ENCODE measurements at places on chromosomes 2 and 18.

- no peak for DNase-seq
Observed at GRCh38 chr2:52904355-52904891, 863.2 kb upstream of the CHAC2 start.

DNA sequence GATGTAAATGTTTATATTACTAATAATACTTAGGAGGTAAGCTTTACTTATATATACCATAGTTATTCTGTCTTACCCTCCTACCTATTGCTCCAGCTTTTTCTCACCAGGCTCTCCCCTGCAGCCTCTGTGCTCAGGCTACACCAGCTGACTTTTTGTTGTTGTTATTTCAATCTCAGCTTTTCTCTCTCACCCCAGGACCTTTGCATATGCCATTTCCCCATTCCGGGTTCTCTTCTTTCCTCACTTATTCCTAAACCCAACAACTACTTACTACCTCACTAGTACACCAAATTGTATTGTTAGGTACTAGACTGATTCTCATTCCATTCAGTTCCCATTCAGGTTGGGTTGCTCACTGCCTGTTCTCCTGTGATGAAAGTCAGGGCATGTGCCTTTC lies 156.2 kb upstream of the BOD1L2 start:
- DNase-seq: no peak

DNA sequence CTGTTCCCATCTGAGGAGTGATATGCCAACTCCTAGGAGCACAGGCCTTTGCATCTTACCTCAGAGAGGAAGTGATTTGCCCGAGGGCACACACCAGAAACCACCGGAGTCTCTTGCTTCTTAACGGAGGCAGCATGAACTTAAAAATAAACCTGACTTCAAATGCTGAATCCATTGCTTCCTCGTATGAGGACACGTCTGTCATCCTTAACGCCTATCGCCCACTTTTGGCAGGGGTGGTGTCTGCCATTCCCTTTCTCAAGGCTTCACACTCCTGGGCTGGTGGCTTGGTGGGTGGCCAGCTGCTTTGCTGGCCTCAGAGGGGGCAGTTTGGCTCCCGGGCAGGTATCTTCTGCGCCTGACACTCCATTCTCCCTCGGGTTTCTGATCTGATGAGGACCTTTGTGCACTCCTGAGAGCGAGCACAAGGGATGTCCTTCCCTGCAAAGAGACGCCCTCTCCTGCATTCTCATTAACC lies 1.1 kb upstream of the PREB start:
- DNase-seq: no peak

GRCh38 chr18:21741562-21742314 lies 1.1 kb downstream of the MIB1 start:
- peak; percentile 24 for DNase-seq

DNA sequence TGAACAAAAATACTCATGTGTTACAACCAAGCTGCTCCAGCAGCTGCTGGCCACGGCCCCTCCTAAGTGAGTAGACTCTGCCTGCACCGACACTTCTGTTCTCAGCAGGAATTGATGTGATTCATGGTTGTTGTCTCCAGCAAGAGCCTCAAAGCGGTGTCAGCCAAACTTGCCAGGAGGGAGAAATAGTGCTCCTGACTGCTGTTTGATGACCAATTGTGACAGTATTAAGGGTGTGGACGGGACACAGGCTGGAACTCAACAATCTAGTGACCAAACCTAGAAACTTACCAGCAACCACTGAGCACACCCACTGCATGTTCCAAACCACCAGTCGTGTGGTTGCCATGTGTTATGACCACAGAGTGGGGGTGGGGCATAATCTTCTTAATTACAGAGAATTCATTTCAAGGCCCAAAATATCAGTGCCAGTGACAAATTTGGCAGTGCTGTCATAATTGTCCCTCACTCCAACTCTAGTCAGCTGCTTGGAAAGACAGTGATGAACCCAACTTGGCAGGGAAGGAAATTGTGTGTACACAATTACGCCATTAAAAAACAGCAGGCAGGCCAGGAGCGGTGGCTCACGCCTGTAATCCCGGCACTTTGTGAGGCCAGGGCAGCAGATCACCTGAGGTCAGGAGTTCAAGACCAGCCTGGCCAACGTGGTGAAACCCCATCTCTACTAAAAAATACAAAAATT lies 30.4 kb downstream of the FBLN7 start:
- no peak for DNase-seq

DNA sequence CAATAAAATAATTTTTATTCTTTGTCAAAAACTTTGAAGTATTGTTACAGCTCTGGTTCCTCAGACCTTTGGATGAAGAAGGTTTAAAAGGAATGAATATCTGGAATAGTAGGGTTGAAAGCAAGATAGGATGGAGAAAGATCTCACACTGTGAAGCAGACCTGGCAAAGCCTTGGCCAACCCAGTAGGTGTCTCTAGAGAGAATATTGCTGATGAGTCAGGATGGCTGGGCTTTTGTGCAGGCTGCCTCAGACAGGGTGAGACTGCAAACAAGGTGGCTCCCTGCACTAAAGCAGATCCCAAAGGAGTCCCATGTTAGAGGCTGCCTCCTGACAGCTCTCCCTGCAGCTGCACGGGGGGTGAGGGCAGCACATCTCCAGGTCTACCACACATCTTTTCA lies 226.0 kb upstream of the ITGA4 start:
- DNase-seq: no peak

GRCh38 chr2:106278112-106278876 lies 84.2 kb upstream of the UXS1 start:
- DNase-seq: no peak

DNA sequence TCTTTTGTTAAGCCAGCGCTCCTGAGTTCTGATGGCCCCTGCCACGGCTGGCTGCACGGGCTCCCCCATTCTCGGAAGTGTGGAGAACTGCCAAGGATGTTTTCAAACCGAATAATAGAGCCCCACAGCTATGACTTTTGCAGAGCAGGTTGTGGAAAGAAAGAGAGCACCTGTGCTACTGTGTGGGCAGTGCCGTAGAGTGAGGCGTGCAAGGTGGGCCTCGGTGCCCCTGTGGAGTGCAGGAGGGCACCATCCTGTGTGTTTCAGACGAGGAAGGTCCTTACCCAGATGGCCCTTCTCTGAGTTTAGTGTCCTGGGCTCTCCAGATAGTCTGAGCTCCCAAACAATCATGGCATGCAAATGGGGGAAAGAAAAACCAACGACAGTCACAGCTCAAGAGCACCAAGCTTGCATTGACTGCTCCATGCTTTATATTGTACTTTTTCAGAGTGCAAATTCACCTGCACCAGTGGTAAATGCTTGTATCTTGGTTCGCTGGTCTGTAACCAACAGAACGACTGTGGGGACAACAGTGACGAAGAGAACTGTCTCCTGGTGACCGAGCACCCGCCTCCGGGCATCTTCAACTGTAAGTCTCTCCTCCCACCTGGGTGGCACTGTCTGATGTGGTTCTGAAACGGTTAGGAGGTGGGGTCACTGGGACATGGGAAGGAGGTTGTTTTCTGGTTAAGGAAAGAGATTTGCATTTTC lies 219.4 kb downstream of the LDLRAD4 start:
- DNase-seq: peak; percentile 60

GRCh38 chr18:63553081-63553480 lies 10.9 kb downstream of the SERPINB12 start:
- DNase-seq: no peak

- DNase-seq: no peak
Observed at GRCh38 chr2:45255563-45255962, 246.3 kb upstream of the SIX2 start.

GRCh38 chr2:220555961-220556630 lies 928.7 kb downstream of the SLC4A3 start:
- DNase-seq: no peak

- DNase-seq: no peak
Observed at GRCh38 chr18:22475426-22476100, 57.8 kb upstream of the CTAGE1 start.

GRCh38 chr18:62577765-62578164 lies 54.9 kb downstream of the ZCCHC2 start:
- DNase-seq: no peak

DNA sequence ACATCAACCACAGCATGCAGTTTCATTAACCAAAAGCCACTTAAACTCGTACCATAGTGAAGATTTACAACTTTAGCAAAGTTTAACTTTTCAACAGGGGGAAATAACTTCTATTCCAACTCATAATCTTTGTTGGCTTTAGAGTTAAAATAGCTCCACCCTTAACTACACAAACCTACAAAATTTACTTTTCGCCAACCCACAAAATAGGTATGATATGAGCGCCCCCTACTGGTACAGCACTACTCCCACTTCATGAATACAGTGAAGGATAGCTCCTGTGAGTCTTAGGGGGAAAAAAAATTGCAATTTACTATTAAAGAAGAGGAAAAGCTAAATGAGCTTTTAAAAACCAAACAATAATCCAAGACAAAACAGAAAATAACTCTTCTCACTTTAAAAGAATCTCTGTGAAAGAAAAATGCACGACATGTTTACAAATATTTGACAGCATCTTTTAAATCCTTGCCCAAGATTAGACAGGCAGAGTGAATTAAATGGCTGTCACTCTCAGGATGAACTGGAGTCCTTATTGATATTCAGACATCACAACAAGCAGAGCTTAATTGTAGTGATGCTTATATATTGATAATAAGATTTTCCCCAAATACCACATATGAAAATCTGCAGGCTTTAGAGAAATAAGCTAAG lies 32.2 kb downstream of the TMEFF2 start:
- peak; percentile 74 for DNase-seq

GRCh38 chr2:142445551-142446072 lies 314.8 kb upstream of the LRP1B start:
- DNase-seq: no peak

DNA sequence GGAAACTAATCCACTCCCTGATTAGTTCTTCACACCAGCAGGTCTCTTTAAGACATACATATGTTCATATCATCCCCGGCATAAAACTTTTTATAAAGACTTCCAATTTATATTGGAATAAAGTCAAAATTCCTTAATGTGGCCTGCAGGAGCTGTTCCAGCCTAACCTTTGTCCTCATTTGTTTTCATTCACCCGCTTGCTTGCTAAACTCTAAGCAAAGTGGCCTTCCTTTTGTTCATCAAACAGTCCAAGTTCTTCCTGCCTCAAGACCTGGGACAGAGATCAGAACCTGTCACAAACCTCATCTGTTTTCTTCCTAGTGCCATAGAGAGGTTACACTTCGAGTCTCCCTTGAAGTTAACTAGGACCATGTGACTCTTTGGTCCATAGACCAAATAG lies 339.4 kb upstream of the ID2 start:
- no peak for DNase-seq

- no peak for DNase-seq
Observed at GRCh38 chr2:85682378-85682777, 11.8 kb upstream of the GNLY start.

- DNase-seq: no peak
Observed at GRCh38 chr2:158481116-158481515, 24.4 kb downstream of the PKP4 start.

DNA sequence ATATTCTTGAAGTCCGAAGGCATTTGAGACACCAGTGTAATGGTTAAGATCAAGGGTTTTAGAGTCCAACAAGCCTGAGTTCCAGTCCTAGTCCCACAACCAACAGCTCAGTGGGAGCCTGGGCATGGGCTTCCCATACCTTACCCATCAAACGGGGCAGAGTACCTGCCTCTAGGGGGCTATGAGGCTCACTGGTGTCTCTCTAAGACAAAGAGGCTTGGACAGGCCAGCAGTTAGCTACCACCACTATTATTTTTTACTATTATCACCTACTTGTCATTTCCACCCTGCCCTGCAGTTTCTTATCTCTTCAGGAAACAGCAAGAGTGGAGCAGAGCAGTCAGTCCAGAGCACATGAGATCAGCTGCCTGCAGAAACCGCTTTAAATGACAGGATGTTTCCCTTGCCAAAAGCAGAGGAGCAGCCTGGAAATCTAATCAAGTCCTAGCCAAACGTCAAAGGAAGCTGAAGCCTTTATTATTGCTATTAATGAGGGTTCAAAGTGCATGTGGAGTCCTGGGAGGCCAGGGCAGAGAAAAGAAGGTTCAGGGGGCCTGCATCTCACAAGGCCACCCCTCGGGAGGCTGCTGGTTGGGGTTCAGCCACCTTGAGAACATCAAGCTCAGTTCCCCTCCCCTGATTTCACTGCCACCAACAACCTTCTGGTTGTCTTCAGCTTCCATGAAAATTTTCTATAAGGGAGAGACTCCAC lies 66.6 kb downstream of the STPG4 start:
- no peak for DNase-seq

DNA sequence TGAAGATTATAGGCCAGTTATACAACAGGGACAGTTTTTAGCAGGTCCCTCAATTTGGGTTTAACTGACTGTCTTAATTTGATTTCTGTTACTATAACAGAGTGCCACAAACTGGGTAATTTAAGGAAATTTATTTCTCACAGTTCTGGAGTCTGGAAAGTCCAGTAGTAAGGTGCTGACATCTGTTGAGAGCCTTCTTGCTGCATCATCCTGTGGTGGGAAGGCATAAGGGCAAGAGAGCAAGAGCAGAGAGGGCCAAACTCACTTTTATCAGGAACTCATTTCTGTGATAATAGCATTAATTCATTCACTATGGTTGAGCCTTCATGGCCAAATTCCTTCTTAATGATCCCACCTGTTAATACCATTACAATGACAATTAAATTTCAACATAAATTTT lies 36.5 kb downstream of the DIS3L2 start:
- DNase-seq: no peak

DNA sequence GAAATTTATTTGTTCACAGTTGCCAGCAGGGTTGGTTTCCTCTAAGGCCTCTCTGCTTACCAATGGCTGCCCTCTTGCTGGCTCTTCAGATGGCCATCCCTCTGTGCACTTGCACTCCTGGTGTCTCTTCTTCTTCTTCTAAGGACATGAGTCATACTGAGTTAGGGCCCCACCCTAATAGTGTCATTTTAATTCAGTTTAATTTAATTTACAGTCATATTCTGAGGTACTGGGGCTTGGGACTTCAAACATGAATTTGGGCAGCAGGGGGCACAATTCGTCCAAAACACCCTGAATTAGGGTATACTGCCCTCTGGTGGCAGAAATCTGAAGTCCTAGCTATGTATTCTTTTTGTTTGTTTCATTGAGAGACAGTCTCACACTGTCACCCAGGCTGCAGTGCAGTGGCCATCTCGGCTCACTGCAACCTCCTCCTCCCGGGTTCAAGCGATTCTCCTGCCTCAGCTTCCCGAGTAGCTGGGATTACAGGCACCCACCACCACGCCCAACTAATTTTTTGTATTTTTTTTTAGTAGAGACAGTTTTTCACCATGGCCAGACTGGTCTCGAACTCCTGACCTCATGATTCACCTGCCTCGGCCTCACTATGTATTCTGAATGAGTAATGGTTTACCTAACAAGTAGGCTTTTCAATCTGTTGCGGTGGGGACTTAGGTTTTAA lies 19.8 kb downstream of the SLC4A1AP start:
- DNase-seq: peak; percentile 94

DNA sequence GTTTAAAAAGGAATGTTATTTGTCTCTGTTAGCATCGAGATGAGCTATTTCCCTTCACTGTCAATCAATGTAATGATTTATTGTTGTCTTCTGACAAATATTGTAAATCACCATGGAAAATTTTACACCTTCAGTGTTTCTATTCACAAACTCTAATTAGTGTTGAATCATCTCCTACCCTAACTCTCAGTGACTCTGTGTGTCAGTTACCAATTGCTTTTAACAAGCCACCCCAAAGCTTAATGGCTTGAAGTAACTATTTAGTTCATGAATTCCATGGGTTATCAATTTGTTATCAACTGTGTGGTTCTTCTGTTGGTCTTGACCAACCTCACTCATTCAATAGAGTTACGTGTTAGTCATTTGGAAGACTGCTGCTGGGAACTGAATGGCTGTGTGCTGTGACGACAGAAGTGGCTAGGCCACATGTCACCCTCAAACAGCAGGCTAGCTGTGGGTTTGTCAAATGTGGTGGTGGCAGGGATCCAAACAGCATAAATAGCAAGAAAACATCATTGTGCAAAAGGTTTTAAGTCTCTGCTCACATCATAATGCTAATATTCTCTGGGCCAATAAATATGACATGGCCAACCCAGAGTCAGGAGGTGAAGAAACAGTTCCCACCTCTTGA lies 910.8 kb upstream of the CDH2 start:
- DNase-seq: no peak
